Neural progenitor cell (in vitro differentiated cells): ENCODE measurements at places on chromosomes 4 and X.
A peak's percentile ranks its signal among the peaks of the same experiment; 100 is the strongest.

DNA sequence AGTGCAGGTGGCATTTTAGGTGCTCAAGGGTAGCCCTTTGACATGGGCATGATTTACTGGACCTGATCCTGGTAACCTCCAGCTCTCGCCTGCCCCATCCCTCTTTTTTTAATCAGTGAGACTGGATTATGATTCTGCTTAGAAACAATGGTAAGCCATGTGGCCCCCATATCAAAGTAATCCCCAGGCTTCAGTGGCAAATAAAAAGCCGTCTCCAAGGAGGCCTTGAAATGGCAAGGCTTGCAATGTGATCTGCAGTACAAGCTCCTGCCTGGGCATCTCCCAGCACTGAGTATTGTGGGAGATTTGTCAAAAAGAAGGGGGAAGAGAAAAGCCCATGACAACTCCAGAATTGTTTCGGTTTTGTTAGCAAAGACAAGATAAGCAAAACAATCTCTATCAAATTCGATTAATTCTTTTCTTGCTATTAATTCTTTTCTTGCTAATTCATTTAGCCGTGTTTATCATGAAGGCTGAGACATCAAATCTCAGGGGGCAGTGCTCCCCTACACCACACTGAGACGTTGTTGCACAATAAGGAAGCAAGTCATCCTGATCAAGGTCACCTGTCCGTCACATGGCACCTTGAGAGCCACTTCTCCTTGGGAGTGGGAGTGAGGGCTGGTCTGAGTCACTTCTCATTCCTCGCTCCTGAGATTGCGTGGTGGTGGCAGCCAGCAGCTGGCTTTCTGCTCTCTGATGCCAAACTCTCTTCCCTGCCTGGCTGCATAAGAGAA, 312.7 kb upstream of the GATB start:
- peak; percentile 9 for DNase-seq
- H3K27me3 ChIP-seq, result no peaks in the 10 kb centered on the region
- H3K4me3 ChIP-seq, result no peak overlapping the region
- no peak overlapping the region for H3K27ac ChIP-seq

DNA sequence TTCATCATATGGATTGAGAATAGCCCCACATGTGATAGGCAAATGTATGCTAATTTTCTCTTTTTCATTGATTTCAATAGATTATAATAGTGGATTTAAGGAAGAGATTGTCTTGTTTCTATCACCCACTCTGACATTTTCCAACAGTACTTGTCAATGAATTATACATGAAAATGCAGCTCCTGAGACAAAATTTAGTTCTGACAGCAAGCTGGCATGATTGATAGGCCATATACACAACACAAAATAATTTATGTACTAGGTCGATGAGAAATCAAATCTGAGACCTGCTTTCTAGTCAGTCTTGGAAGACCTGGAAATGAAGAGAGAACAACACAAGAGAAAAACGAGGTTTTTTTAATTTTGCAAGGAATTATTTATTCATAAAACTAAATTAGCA, 118.0 kb upstream of the MYOZ2 start:
- no peaks in the 10 kb centered on the region for H3K27me3 ChIP-seq
- H3K4me3 ChIP-seq, result no peak overlapping the region
- H3K27ac ChIP-seq, result no peak overlapping the region
- H3K4me1 ChIP-seq, result no peaks in the 10 kb centered on the region
- no peak for DNase-seq

DNA sequence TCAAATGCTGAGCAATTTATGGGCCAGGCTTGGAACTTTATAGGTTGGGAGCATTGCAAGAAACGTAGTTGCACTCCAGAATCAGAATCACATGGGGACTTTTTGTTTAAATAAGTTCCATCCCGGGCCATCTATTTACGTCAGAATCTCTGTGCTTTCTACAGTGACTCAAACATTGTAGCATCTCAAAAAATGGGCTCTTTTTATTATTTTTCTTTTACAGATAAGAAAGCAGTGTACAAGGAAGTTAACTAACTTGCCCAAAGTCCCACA, 10.2 kb downstream of the CC2D2A start:
- no peak for DNase-seq
- no peaks in the 10 kb centered on the region for H3K36me3 ChIP-seq
- peaks cover 7% of the 10 kb centered on the region for H3K4me1 ChIP-seq

DNA sequence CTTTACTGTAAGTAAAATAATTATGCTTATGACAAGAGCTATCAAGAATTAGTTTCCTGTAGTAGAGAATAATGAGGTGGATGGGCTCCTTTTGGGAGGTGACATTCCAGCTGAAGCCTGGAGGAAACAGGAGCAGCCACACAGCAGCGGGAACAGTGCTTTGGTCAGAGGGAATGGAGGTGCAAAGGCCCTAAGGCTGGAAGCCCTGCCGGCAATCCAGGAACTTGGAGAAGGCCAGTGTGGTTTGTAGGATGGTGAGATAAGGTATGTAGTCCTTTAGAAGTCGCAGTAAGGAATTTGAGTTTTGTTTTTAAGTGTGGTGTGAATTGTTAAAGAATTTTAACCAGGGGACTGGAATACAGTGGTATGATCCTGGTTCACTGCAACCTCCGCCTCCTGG, 8.1 kb downstream of the TMEM131L start:
- H3K36me3 ChIP-seq, result no peaks in the 10 kb centered on the region
- H3K27ac ChIP-seq, result no peak overlapping the region
- no peak overlapping the region for H3K4me3 ChIP-seq
- no peaks in the 10 kb centered on the region for H3K27me3 ChIP-seq
- no peaks in the 10 kb centered on the region for H3K4me1 ChIP-seq
- DNase-seq, result no peak

GRCh38 chrX:130114141-130114588, 3.9 kb upstream of the ELF4 start:
- H3K4me3 ChIP-seq, result no peak overlapping the region
- peaks cover 53% of the 10 kb centered on the region for H3K27me3 ChIP-seq
- H3K27ac ChIP-seq, result no peak overlapping the region
- no peak for DNase-seq
- H3K36me3 ChIP-seq, result no peaks in the 10 kb centered on the region
